Activated CD8-positive, alpha-beta memory T cell treated with anti-CD3 and anti-CD28 coated beads, Interleukin-2, amount 10 ng/mL, durations not matched to agents 7 days and 5 days (primary cell): ENCODE measurements at places on chromosomes 16 and 17.
A peak's percentile ranks its signal among the peaks of the same experiment; 100 is the strongest.

DNA sequence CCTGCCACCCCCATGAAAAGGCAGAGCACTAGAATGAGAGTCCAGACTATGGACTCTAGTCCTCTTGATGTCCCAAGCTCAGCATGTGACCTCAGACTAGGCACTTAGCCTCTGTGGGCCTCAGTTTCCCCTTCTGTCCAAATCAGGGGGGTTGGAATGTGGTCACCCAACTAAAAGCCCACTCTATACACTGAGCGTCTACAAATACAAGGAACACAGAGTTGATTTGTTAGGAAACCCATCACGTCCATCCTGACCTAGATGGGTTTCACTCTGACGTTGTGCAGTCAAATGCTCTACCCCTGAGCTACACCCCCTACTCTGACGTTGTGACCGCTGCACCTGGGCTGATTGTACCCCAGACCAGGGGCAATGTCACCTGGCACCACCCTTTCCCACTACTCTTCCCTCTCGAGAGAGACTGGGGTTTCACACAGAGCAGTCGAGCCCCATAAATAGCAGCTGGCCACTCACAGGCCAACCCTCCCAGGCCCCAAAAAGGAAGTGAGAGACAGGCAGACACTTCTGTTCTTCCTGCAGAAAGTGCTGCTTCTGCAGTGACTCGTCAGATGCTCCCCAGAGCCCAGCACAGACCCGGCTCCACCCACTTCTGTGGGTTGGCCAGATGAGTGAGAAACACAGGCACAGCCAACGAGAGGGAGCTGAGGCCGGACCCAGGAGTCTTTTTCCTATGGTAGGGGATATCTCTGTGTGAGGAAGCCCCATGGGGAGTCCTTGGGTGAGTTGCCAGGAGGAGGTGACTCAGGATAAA lies 16.1 kb upstream of the TNFRSF13B start:
- DNase-seq = peak; percentile 91

GRCh38 chr16:29644338-29644857 lies 18.6 kb upstream of the SPN start:
- DNase-seq = no peak

GRCh38 chr17:62388856-62389255 lies 8.5 kb downstream of the EFCAB3 start:
- no peak for DNase-seq

DNA sequence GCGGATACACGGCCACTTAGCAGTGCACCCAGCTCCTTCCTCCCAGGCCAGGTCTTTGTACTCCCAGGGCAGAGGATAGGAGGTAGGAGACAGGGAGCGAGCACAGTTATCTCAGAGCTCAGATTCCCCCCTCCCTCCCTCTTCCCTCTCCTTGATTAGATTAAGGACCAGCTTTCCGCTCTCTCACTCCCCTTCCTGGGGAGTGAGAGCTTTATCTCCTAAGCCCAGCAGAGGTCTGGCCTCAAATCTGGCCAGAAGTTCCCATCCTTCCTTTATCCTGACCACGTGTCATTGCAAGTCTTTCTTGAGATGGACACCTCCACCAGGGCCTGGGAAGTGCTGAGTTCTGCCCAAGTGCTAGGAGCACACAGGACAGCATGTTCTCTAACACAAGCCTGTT lies 5.1 kb downstream of the ARL4D start:
- no peak for DNase-seq

GRCh38 chr16:1158456-1159324 lies 5.8 kb downstream of the CACNA1H start:
- DNase-seq = no peak
